ENCODE measurements at places on chromosomes 1 and 21.

DNA sequence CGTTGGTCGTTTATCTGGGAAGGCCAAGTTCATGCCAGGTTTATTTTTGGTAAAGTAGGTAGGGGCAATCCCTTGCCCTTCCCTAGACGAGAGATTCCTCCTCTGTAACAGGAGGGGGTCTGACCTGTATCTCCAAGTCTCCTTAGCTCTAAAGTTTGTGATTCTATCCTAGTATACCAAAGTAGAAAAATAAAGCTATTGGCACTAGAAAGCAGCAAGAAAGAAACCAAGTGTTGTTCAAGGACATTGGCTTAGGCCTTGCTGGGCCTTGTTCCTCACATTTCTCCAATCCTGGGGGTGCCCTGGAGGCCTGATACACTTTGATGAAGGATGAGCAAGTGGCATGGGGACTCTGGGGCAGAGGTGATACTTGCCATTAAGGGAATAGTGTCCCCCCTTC, 814 bp downstream of the MTARC2 start:
- DNase-seq = no peak

GRCh38 chr1:180515857-180516388, 13.5 kb upstream of the ACBD6 start:
- DNase-seq = peak; percentile 74

- no peak for DNase-seq
These were observed 31.1 kb downstream of the TMCO4 start for GRCh38 chr1:19768353-19769210.

DNA sequence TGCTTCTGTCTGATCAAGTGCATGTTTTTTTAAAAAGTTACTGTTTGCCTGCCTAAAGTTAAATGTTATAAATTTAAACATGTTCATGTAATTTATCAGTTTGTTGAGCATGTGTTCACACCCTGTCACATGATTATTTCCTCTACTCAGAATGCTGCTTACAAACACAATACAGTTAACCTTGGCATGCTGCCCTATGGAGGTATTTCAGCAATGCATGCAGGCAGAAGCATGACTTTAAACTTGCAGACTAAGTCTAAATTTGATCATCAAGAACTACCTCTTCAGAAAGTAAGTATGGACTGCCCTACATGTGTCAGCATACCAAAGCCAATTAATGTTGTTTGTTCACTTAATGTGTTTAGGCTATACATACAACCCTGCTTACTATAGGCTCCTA, 161.6 kb downstream of the LRRC40 start:
- no peak for DNase-seq

DNA sequence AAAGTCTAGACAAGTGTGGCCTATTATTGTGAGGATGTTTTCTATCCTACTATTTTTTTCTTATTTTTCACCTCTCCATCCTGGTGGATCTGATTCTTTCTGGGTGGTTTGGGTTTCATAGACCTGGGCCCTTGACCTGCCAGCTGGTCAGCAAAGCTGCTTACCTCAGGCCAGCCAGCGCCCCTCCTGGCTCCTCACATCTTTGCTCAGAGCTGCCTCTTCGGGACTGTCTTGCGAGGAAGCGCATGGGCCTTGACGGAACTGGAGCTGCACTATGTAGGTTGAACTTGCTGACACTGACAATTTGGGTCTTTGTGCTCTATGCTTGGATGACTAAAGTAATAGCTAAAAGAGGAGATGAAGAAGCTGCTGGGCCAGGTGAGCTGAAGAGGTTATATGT, 138.5 kb upstream of the SYT6 start:
- no peak for DNase-seq

DNA sequence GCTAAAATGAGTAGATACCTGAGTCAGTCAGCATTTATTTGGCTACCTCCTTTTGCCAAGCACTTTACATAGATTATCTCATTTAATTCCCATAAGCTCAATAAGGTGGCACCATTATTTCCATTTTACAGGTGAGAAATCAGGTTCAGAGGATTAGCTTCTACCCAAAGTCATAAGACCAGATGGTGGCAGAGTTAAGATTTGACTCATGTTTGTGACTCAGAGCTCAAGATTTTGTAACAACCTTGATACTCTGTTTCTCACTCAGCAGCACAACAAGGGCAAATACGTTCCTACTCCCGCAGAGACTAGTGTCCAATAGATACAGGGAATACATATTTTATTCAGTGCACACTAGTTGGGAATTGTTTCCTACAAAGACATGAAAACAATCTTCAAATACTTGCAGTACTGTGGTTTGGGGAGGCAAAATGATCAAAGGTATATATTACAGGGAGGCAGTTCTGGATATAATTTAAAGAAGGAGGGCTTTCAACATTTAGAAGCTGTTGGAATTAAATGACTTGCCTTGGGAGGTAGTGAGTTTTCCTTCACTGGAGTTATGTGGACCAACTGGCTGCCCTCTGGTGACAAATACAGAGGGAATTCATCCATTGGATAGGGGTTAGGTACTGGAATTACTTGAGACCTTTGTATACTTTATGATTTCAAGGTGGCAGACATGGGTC, 3.6 kb downstream of the LEPR start:
- peak; percentile 20 for DNase-seq

GRCh38 chr1:44660176-44660575, 14.1 kb downstream of the TMEM53 start:
- DNase-seq = no peak

DNA sequence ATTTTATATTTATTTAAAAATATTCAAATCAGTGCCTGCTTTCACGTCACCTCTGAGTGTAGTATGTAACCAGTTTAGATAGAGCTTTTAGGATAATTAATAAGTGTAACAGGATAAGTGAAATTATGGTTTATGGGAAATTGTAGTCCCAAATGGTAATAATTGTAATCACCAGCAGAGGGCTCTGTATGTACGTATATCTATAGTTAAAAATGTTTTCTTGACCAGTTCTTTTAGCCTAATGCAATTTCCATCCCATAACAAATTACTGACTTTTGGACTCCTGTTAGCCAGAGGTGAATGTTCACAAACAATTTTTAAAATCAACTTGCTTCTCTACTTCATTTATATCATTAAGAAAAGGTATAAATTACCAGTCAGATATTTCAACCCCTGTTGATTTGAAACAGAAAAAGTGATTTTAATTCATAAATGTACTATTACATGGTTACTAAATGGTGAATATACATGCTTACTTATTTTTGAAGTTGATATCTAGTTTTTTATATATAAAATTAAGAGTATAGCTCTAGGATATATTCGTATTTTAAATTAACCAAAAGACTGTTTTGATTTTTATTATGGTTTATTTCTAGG, 25.3 kb downstream of the SLC30A7 start:
- DNase-seq = peak; percentile 46

Data from SW480 (cell line).